ENCODE measurements at places on chromosomes 2 and 18.

GRCh38 chr2:233769260-233769659 is 8.9 kb upstream of the MROH2A start:
- DNase-seq = no peak

- no peak for DNase-seq
These were observed 101.6 kb downstream of the AP1S3 start for GRCh38 chr2:223735659-223736244.

GRCh38 chr2:217101972-217102371 is 242.1 kb upstream of the TNP1 start:
- DNase-seq = no peak

- no peak for DNase-seq
These were observed 5.9 kb downstream of the SERPINB11 start for GRCh38 chr18:63708650-63709049.

DNA sequence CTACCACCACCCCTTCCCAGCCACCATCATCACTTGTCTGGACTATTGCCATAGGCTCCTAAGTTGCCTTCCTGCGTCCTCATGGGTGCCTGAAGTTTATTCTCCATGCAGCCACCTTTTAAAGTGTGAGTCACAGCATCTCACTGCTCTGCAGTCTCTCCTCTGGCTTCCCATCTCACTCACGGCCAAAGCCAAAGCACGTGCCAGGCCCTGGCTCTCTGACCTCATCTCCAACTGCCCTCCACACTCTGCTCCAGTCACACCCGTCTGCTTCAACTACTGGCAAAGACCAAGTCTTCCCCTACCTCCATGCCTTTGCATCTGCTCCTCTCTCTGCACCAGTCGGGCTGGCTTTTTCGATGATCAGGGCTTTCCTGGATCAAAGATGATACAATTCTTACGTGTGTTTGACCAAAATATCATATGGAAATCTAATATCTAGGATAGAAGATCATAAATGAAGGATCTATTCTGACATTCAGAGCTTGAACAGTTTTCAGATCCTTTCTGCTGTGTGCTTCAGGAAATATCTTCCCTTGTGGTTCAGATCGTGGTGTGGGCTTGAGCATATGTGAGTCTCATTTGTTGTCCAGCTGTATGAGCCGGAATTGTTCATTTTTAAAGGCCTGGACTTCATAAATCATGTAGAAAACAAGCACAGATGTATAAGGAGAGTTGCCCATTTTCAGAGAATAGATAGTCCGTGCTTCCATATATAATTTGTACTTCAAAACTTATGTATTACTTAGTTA is 175.6 kb downstream of the PRKCE start:
- no peak for DNase-seq

- DNase-seq = no peak
These were observed 1064.1 kb upstream of the CNTNAP5 start for GRCh38 chr2:122960759-122961641.

DNA sequence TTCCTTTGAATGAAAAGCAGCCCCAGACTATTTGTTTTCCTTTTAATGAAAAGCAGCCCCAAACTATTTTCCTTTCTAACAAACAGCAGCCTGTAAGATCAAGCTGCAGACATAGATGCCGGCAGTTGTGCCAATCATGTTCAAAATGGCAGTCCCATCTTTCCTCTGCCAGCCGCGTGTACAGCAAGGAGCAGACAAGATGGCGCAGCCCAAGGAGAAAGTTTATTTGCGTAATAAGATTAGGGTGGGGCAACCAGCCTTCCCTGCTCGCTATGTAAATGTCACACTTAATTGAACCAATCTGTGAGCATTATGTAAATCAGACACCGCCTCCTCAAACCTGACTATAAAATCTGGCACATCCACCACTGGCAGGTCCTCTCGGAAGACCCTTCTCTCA is 226.0 kb downstream of the TGIF1 start:
- no peak for DNase-seq

DNA sequence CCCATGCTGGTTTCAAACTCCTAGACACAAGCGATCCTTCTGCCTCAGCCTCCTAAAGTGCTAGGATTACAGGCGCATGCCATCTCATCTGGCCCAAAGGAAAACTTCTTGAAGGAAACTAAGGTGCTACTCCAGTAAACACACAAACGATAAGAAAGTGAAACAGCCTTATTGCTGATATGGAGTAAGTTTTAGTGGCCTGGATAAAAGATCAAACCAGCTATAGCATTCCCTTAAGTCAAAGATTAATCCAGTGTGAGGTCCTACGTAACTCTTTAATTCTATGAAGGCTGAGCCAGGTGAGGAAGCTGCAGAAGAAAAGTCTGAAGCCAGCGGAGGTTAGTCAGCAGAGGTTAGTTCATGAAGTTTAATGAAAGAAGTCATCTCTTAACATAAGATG is 40.8 kb upstream of the POTEE start:
- DNase-seq = no peak

DNA sequence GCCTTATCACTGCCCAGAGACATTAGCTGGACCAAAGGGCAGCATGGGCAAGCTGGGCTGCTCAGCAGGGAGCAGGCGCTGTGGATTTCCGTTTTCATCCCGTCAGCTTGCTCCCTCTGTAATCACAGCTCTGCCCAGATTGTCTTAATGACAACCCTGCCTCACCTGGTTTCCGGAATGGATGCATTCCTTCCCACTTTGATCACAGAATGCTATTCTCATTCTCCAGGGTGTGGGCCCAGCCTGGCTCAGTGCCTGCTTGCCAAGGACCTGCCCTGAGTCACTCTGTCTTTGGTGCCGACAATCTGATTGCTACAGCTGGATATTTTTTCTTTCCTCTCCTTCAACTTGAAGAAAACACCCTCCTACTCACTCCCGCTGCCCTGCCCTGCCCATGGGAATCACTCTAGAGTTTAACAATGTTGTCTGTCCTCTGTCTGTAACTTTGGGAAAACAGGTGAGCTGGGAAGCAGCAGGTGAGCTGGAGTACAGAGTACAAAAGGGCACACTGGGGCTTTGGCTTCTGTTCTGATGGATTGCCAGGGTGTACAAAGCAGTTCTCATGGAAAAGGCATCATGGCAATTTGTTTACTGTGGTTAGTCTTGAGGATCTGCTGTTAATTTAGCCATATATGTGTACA is 27.2 kb upstream of the FAM136A start:
- DNase-seq = no peak

- no peak for DNase-seq
These were observed 21.9 kb upstream of the ICOS start for GRCh38 chr2:203914546-203915182.

- no peak for DNase-seq
These were observed 127.8 kb downstream of the CERS6 start for GRCh38 chr2:168583710-168584521.

DNA sequence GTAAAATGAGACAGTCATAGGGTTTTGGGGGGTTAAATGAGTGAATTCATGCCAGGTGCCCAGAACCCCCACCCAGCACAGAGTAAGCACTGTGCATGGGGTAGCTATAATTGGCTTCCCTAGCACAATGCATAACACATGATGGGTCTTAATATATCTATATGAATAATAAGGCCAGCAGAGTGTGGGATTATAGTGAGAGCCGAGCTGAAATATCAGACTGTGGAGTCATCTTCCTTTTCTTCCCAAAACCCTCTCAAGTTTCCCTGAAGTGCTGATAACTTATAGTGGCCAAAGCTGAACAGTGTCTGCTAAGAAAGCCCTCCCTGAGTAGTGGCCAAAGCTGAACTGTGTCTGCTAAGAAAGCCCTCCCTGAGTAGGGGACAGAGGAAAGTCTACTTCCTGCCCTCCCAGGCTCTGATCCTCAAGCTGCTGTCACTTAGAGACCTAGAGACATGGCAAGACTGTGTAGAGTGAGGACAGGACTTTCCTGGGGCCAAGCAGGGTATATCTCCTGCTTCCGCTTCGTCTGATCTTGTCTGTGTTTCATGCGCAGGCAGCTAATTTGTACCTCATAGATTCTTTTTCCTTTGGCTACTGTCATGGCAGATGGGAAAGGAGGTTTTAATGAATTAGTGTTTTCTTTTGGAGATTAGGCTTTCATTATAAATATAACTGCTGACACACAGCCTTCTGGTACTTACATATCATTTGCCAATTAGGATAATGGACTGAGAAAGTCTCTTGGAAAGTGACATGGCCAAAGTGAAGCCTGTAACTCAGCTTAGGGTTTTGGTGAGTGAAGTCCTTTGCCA is 94.9 kb downstream of the FHOD3 start:
- DNase-seq = no peak

DNA sequence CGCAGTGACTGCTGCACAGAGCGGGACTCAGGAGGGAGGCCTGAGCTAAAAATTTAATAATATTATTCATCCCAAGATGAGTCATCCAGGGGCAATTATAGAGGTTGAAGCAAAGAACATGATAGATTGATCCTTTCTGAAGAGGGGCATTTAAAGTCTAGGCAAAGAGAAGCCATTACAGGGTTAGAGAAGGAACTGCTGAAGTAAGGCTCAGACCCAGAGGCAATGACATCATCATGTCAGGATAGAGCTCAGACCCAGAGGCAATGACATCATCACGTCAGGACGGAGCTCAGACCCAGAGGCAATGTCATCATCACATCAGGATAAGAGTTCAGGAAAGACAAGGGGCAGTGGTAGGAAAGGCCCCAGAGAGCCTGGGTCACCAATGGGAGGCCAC is 184.0 kb downstream of the TMEM18 start:
- no peak for DNase-seq

DNA sequence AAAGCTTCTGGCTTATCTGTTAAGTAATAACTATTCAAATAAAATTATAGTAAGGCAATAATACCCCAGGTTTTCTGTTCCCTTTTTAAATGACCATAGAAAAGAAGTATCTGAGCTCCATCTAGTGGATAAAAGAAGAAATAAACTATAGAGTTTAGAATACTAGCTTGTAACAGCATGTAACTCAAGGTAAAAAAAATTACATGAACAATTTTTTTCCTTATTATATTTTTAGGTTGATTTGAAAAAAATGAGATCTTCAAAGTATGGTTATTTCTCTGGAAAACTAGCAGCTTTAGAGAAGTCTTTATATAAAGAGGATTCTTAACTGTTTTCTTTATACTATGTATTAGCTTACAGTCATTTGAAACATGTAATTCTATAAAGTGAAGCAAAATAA is 58.1 kb downstream of the NCKAP1 start:
- peak; percentile 12 for DNase-seq

- no peak for DNase-seq
These were observed 21.0 kb downstream of the PNPT1 start for GRCh38 chr2:55672630-55673029.
